ENCODE measurements at places on chromosomes 11 and 22.

DNA sequence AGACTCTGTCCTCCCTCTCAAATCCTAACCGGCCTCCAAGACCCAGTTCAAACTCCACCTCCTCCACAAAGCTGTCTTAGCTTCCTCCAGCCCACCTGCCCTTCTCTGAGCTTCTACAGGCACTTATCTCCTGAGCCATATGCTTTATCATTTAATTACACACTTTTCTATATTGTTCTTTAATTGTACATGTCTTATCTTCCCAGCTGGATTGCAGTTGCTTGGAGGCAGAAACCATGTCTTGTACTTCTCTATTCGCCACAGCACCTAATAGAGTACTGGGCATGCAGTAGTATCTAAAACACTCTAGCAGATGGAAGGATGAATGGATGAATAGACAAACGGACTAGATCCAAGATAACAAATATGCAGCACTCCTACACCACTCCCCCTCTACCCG is 11.3 kb downstream of the TRIM29 start:
- DNase-seq, result no peak

DNA sequence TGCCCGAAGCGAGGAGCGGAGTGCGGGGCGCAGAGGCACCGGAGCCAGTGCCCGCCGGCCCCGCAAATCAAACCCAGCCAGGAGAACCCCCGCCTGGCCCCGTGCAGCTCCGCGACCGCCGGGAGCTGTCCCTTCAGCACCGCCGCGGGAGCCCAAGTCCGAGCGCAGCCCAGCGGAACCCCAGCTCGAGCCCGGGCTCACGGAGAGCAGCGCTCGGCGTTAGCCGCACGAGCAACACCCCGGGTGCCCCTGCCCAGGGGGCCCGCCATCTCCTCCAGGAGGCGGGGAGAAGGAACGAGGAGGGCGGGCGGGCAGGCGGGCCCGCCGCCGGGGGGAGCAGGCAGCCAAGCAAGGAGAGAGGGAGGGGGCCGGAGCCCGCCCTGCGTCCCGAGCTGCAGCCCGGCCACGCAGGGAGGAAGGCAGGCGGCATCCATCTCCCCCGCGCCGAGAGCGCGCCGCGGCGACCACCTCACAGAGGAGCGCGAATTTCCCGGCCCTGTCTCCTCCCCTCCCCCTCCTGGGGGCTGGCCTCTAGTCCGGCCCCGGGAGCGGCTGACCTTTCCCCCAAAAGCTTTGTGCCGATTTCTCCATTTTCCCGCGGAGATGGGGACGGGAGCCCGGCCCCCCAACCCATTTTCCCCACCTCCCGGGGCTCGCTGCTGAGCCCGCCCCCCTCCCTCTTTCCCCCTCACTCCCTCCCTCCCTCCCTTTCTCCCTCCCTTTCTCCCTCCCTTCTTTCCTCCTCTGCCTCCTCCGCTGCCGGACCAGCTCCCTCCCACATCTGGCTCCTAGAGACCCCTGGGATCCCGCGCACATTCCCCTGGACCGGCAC is 621 bp downstream of the KCNC1 start:
- no peak for DNase-seq

- DNase-seq, result no peak
Measured at GRCh38 chr11:11279956-11280689, 72.9 kb downstream of the CSNK2A3 start.

DNA sequence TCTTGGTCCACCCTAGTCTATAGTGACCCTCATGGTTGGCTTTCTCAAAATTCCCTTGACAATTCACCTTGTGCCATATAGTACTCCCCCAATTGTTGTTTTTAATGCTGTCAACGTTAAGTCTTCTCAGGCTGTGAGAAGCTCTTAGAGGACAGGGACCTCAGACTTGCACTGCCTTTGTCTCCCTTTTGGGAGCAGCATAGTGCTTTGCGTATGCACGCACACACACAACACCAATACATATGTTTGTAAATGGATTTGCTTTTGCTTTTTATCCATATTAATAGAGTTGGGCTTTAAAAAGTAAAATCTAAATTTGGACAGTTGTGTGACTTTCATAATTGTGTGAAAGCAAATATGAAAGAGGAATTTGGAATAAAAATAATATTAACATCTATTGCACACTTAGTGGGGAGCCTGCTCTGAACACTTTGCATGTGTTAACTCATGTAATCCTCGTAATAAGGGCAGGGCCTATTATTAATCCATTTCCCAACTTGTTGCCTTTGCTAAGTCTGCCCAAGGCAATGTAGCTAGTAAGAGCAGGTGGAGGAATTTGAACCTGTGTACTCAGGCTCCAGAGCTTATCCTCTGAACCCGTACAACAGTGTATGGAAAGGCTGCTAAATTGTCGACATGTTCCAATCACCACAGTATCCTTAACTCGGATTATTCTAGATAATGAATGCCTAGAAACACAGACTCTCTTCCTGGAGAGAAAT is 257.7 kb upstream of the NARS2 start:
- no peak for DNase-seq

DNA sequence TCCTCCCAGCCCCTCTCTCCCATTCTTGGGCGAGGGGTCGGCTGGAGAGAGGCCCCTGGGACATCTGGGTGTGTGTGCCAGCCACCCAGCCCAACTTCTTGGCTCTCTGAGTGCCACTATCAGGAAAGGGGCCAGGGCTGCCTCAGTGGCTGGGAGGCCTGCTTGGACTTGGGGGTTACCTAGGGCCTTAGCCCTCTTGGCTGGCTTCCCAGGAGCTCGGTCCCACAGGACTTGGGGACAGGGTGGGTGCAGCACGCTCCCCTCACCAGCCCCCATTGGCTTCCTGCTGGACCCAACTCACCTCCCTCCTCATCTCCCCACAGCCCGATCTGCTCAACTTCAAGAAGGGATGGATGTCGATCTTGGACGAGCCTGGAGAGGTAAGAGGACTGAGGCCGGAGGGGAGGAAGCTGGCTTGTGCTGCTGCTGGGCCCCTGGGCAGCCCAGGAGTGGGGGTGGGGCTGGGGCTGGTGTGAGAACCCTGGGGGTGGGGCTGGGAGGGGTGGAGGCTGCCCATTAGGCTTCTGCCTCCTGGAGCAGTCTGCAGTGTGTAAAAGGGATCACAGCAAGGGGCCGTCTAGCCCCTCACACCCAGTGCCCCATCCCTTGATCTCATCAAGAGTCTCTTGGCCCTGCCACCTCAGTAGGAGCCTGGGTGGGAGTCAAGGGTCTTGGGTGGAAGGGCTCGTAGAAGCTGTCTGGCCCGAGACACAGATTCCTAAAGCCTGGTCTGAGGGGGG is 54.8 kb downstream of the TRIOBP start:
- no peak for DNase-seq

GRCh38 chr11:86476109-86476861 is 101.6 kb downstream of the CCDC81 start:
- no peak for DNase-seq

DNA sequence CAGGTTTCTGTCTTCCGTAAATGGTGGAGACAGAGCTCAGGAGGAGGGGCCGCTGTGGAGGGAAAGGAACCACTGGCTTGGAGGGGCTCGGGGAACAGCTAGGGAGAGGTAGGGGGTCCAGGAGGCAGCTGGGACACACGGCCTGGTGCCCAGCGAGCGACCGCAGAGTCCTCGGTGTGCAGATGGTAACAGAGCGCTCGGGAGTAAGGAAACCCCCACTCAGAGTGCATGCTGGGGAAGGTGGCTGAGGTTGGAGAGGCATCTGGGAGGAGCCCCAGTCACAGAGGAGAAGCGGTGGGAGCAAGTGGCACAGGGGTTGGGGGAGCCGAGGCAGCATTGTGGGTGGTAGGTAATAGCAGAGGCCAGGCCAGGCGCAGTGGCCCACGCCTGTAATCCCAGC is 10.8 kb upstream of the NCF4 start:
- DNase-seq, result no peak

DNA sequence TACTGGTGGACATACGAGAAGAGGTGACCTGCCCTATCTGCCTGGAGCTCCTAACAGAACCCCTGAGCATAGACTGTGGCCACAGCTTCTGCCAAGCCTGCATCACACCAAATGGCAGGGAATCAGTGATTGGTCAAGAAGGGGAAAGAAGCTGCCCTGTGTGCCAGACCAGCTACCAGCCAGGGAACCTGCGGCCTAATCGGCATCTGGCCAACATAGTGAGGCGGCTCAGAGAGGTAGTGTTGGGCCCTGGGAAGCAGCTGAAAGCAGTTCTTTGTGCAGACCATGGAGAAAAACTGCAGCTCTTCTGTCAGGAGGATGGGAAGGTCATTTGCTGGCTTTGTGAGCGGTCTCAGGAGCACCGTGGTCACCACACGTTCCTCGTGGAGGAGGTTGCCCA is 6.9 kb downstream of the TRIM6 start:
- no peak for DNase-seq

GRCh38 chr22:20639343-20639742 is 131.9 kb downstream of the MED15 start:
- DNase-seq, result no peak

- DNase-seq, result no peak
Measured at GRCh38 chr11:67099831-67100324, 19.2 kb upstream of the KDM2A start.

DNA sequence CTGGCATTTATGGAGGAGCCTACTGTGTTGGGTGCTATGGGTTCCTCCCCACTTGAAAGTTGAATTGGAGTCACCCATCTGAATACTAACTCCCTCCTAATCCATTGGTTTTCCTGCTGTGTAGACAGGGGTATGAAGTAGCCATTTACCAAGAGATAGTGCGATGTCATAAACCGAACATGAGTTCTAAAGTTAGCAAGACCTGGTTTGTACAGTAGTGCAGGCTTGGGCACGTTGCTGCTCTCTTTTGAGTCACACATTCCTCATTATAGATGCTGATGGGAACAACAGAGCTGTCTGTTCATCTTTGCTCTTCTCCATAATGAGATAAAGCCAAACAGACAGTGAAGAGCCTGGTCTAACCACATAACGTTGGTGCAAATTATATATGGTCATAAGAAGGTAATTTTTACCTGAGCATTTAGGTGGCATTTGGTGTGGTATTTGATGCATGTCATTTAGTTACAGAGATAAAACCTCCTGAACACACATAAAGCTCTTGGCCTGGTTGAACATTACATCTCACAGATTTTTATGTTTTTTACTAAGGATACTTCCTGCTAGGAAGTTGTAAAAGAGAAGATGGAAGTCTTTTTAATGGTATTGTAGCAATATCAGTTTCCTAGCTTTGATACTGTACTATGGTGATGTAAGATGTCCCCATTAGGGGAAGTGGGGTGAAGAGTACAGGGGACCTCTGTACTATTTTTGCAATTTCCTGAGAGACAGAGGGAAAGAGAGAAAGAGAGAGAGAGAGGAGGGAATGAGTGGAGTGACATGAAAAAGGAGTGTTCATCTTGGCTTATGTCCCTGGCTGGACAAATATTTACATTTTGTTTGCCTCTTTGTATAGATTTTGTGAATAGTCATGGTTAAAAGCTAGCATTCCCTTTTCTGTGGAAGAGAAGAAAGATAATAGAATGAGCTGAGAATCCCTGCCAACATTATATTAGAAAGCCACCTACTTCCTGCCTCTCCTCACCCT is 27.9 kb downstream of the GRAP2 start:
- DNase-seq, result no peak

GRCh38 chr22:30903876-30904460 is 64.6 kb downstream of the MORC2 start:
- no peak for DNase-seq

DNA sequence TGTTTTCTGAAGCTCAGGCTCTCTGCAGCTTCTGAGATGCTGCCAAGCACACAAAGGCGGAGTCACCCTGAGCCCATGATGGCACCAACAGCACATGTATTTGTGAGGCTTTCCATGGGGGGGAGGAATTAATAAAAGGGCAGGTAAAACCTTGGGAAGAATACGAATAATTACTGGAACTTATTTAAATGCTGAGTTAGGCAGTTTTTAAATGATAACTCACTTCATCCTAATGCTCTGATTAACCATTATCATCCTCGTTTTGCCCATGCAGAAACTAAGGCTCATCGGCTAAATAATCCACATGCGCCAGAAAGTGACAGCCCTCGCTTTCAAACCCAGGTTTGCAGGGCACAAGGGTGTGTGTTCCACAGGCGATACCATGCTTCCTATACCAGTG is 35.4 kb downstream of the LARGE1 start:
- DNase-seq, result no peak

DNA sequence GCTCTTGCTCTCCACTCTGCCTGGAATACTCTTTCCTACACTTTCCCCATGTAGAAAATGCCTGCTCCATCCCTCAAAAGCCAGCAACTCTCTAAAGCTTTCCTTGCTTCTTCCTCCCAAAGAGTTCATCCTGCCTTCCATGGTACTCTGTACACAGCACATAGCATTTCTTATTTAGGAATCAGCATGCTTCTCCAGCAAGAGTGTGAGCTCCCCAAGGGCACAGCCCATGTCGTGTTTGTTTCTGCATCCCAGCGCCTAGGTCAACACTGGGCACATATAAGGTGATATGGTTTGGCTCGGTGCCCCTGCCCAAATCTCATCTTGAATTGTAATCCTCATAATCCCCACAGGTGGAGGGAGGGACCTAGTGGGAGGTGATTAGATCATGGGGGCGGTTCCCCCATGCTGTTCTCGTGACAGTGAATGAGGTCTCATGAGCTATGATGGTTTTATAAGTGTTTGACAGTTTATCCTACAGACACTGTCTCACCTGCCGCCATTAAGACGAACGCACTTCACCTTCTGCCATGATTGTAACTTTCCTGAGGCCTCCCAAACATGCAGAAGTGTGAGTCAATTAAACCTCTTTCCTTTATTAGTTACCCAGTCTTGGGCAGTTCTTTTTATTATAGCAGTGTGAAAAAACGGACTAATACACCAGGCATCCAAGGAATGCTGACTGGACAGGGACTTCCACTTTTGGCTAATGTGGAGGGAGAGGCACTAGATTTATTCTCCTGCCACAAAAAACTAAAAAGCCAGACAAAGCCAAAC is 8.2 kb downstream of the VPS37C start:
- DNase-seq, result no peak

- no peak for DNase-seq
Measured at GRCh38 chr11:17481905-17482304, 5.3 kb upstream of the ABCC8 start.

DNA sequence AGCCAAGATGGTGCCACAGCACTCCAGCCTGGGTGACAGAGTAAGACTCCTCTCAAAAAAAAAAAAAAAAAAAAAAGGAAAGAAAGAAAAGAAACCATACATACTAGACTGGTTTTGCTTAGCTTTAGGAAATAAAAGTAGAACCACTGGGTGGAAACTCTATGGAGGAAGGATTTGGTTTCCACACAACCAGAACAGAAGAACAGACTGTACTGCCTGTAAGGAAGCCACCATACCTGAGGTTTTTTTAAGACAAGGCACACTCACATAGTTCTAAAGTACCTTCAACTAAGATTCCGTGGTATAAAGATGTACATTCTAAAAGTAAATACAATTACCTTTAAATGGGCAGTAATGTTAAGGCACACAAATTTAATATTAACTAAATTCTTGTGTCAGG is 58.6 kb downstream of the NUP98 start:
- DNase-seq, result no peak

GRCh38 chr11:61193596-61193995 is 9.7 kb upstream of the PGA3 start:
- no peak for DNase-seq

GRCh38 chr11:14547440-14547839 is 27.3 kb upstream of the PSMA1 start:
- no peak for DNase-seq

Data from CD4-positive, alpha-beta T cell treated with Interleukin-4 for 4 hours (primary cell).